ENCODE measurements at places on chromosomes 16 and 17.

DNA sequence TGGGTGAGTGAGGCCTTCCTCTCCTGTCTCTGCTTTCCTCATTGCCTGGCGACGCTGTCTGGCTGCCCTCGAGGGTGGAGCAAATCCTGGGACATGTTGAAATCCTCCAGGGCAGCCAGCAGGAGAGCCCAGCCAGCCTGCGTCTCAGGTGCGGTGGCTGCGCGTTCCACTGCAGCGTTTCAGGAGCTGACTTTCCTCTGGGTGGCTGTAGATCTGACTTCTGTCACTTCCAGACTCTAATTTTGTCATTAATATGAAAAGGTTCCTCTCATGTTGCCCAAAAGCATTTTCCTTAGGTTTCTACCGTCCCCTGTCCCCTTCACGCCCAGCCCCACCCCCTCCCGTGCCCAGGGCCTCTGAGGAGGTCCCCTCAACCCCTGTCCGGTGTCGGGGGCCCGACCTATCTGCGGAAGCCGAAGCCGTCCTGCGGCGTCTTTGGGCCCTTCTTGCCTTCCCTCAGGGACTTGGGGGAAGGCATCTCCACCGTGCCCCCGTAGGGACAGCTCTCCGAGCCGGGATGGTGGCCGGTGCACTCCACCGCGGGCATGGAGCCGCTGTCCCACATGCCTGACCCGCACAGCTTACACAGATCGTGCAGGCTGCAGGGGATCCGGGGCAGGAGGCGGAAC lies 95.1 kb downstream of the TBC1D16 start:
- DNase-seq = no peak

- DNase-seq = no peak
Measured at GRCh38 chr17:72193391-72194106, 72.7 kb downstream of the SOX9 start.

DNA sequence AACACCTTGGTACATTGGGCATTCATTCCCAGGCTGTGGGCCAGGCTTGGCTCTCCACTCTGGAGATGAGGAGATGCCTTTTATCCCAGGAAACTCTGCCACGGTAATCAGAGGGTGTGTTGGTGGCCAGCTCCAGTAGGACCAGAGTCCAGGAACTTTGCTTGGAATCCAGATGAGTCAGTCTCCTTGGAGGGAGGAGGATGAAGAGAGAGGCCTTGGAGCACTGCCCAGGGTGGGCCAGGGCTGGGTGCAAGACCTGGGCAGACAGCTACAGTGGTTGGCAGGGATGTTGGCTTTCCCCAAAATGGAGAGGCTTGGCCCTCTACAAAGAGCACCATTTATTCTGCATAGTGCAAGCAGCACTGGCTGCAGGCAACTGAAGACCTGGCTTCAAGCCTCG lies 209.0 kb downstream of the RGS9 start:
- DNase-seq = no peak

DNA sequence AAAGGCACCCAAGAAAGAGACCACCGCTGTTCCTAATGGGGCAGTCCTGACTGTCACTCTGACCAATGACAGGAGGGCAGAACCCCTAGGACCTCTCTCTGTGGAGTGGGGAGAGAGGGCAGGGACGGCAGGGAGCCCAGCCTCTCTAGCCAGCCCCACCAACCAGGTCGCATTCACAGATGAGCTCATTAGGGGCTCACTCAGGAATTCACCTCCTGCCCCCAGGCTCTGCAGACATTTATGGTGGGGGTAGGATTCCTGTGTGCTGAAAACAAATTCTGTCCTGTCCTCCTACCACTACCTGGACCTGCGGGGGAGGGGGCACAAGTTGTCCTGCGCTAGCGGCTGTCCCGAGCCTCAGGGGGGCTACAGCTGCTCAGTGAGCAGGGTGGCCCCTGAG lies 27.7 kb upstream of the GPRC5C start:
- no peak for DNase-seq

- DNase-seq = peak; percentile 81
Measured at GRCh38 chr16:84084570-84085270, 32.0 kb downstream of the MBTPS1 start.

DNA sequence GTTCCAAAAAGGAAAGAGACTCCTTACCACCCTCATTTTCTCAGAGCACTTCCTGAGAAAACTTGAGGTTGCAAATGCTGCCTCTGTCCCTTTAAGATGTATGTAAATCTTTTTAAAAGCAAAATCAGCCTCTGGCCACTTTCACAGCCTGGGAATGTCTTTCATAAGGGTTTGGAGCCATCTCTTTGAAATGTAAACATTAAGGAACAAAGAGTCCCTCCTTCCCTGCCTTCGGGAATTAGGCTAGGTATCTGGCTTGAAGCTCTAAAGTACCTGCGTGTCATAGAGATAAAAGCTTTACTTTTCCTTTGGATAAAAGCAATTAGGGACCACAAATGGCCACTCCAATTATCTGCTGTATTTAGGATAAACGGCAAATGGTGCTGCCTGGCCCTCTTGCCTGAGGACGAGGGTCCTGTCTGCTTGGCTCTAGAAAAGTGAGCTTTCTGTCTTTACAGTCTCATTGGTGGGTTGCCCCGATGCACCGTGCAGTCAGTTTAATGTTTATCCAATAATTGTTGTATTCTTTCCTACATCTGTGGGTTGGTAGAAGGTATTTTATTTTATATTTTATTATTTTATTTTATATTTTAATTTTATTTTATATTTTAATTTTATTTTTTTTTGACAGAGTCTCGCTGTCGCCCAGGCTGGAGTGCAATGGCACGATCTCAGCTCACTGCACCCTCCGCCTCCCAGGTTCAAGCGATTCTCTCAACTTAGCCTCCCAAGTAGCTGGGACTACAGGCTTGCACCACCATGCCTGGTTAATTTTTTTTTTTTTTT lies 23.9 kb downstream of the NLRC3 start:
- no peak for DNase-seq

All from HEK293T (cell line).